Peyer's patch (tissue), 4 donors: ENCODE measurements at places on chromosomes 1 and 21. TPM values are rescaled to one million over a fixed set of nuclear protein-coding genes. Genes with fewer than 3 reads are reported as not detected.
A peak's percentile ranks its signal among the peaks of the same experiment; 100 is the strongest.

DNA sequence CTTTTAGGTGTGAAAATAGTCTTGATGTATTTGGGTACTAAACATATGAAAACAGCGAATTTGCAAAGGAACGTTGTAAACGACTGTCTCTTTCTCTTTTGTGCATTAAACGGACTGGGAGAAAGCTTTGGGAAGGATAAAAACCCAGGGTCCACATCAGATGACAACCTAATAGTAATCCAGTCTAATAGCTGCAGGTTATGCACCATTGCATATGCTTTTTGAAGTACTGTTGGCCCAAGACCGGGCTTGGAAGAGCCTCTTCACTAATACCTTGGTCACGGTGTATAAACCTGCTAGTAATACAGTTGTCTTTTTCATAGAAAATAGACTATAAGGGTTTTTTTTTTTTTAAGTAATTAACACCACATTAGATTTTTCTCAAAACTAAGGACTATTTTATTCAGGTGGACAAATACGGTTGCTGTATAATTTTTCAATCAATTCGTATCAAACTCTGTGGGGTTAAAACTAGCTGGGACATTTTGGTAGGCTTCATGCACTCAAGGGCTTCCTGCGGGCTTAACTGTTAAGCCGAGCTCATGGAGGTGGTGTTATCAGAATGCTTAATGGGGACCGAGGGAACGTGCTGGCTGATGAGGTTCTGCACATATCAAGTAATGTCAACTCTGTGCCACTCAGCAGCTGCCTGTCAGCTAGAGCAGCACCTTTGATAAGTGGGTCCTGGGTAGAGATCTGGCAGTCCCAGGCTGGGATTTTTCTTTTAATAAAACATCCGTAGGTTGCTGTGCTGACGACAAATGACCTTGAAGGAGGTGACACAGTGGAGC, 2.1 kb downstream of the RYR2 start:
- H3K36me3 ChIP-seq: no peaks in the 10 kb centered on the region
- H3K4me1 ChIP-seq: peaks cover 4% of the 10 kb centered on the region
- no peaks in the 10 kb centered on the region for H3K27me3 ChIP-seq
- H3K4me3 ChIP-seq: no peak overlapping the region
- DNase-seq: no peak

Gene TAL1
- total RNA-seq: 2.1 TPM

- H3K4me1 ChIP-seq: peaks cover 12% of the 10 kb centered on the region
- no peak overlapping the region for H3K4me3 ChIP-seq
- no peak for DNase-seq
Observed at GRCh38 chr1:27138927-27139326, 16.0 kb downstream of the SLC9A1 start.

Gene TNFRSF14
- 532 TPM for total RNA-seq

DNA sequence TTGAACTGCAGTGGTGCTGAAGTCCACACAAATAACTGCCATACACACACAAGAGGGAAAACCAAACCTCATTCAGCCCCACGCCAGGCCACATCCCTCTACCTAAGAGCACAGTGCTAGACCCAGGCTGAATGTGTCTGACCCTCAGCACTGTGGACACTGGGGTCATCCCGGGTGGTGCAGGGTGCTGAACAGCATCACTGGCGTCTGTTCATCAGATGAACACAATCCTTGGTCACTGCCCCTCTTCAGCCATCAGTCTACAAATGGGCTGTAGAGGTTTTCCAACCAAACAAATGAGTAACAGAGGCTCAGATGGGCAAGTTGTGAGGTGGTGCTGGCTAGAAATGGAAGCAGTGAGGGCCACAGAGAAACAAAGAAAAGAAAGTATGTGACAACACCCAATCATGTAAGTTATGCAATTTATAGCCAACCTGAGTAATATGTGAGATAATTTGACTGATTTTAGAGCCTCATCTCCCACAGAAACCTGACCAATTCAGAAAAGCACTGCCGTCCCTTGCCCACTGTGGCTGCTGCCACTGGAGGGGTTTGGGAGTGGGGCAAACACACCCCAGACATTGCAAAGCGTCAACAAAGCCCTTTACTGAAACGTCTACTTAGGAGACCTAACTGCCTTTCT, 27.9 kb downstream of the GNB1 start:
- no peak overlapping the region for H3K27ac ChIP-seq
- no peaks in the 10 kb centered on the region for H3K36me3 ChIP-seq
- DNase-seq: no peak

GRCh38 chr1:45785583-45785982, 17.8 kb upstream of the MAST2 start:
- H3K36me3 ChIP-seq: no peaks in the 10 kb centered on the region
- no peaks in the 10 kb centered on the region for H3K4me1 ChIP-seq
- no peak for DNase-seq
- no peaks in the 10 kb centered on the region for H3K27me3 ChIP-seq
- no peak overlapping the region for H3K4me3 ChIP-seq

GRCh38 chr1:107198561-107198960, 57.7 kb downstream of the NTNG1 start:
- H3K4me1 ChIP-seq: no peaks in the 10 kb centered on the region
- no peak for DNase-seq
- H3K27ac ChIP-seq: no peak overlapping the region

Gene OLIG2
- not detected for total RNA-seq

- H3K36me3 ChIP-seq: no peaks in the 10 kb centered on the region
- H3K27me3 ChIP-seq: no peaks in the 10 kb centered on the region
- no peak overlapping the region for H3K27ac ChIP-seq
- no peak overlapping the region for H3K4me3 ChIP-seq
Observed at GRCh38 chr1:17798799-17799382, 43.8 kb downstream of the ACTL8 start.

DNA sequence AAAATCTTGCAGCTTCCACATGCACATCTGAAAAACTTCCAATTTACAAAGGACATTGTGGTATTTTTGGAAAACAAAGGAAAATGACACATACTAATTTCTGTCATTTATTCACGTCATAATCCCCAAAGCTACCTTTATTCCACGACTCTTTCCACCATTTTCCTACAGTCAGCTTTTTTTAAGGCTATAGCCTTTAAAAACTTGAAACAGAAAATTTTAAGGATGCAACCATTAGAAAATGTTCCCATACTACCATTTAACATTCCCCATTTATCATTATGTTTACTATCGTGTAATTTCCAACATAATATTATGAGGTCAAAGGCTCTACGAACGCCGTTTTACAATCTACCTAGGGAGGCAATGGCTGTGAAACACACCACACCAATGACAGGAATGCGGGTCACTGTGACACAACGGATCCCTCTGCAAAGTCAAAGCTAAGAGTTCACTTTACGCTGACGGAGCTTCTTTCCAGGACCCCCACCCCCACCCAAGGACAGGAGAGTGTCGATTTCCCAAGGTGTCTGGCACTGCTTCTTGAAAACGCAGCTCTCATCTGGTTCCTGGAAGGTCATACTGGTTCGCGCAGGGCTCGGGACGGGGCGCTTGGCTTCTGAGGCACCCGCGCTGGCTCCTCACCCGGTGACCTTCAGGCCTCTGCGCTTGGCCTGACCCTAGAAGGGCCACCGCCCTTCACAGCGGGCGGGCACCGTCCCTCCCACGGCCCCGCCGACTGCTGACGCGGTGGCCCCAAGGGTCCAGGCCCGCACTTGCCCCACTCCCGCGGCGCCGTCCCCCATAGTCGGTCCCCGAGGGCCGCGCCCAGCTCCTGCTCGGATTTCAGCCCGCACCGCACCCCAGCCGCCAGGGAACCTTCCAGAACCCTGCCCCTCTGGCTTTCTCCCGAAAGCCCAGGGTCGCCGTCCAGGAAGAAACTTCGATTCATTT, 50.5 kb upstream of the ATF3 start:
- H3K27ac ChIP-seq: peak overlapping the region; percentile 90
- no peaks in the 10 kb centered on the region for H3K4me1 ChIP-seq
- DNase-seq: peak; percentile 46
- H3K36me3 ChIP-seq: no peaks in the 10 kb centered on the region
- peak overlapping the region; percentile 85 for H3K4me3 ChIP-seq
- no peaks in the 10 kb centered on the region for H3K27me3 ChIP-seq
